Activated CD4-positive, alpha-beta T cell treated with anti-CD3 and anti-CD28 coated beads for 4 hours (primary cell): ENCODE measurements at places on chromosomes 2 and 18.

DNA sequence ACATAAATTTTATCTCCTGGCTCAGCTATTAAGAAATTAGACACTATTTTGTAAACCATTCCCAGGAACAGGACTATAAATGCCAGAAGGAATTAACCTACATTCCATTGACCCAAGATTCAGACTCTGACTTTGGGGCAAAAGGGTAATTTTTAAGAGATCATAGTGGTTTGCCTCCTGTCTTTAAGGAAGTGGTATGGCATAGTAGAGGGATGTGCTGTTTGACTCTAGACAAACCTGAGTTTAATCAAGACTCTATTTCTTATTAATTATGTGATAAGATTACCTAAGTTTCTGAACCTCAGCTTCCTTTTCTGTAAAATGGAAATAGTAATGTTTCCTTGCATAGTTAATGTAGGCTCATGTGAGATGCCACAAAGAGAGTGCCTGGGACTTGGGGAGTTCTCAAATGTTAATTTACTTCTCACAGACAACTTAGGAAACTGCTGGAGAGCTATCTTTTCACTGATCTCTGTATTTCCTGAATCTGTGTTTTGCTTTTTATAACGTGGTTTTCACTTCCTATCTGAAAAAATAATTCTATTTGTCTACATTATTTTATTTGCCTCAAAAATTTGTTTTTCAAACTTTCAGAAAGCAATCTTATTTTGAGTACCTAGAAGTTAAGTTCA, 11.9 kb upstream of the SLC40A1 start:
- no peak for DNase-seq

GRCh38 chr2:188663301-188663700, 310.9 kb upstream of the COL3A1 start:
- no peak for DNase-seq

- DNase-seq = no peak
These were observed 9.6 kb downstream of the SLC14A1 start for GRCh38 chr18:45733535-45733934.

DNA sequence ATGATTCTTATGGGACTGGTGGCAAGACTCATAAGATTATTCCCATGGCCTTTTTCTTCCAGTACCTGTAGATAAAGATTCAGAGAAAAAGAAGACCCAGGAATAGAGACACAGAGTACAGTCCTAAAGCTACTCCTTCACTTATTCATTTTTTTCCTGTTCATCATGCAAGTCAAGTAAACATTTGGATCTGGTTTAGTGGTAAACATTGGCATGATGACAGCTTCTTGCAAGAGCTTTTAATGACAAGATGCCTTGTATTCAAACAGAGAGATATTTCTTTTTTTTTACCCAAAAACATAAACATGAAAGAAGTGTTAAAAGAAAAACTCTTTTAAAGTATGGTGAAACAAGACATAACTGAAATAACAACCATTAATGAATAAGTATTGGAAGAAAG, 20.2 kb downstream of the CXCR2 start:
- no peak for DNase-seq

- DNase-seq = no peak
These were observed 355.6 kb downstream of the PARD3B start for GRCh38 chr2:204900910-204901309.
